ENCODE measurements at places on chromosomes 6 and 20.

GRCh38 chr6:154996841-154997311 is 1.8 kb downstream of the TIAM2 start:
- no peak for DNase-seq

DNA sequence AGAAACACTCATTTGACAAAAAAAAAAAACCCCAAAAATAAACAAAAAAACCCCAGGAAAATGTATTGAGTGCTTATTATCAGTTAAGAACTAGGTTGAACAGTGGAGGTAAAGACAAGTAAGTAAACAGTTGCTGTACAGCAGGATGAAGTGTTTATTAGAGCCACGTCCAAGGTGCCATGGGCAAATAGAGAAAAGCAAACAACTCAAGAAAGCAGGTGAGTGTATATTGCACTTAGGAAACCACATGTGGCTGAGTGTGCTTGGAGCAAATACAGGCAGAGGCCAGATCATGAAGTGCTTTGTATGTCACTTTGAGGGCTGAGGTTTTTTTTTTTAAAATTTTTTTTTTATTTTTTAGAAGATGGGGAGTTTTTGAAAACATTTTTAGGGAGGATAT is 98.3 kb downstream of the MACROD2 start:
- DNase-seq: no peak

DNA sequence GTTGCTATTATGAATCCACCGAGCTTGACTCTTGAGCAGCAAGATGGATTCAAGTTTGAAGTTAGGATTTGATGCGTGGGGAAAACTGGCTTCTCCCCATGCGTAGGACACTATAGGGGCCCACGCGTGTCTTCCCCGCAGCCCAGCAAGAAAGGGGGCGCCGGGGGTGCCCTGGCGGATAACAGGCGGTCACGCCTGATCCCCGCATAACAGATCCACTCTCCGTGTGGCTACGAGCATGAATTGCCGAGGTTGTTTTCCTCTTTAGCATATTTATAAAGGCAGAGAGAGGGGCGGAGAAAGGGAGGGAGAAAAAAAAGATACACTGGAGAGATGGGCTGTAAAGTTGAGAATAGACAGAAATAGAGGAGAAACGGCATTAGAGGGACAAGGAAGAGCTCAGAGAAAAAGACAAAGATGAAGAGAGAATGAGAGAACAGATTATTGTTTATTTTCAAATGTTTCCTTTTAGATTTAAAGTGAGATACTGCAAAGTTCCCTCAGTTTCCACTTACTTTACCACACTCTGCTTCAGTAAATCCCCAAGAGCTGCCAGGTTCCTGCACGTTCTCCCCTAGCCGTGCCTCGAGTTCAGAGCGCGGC is 32.0 kb downstream of the TFAP2A start:
- no peak for DNase-seq

DNA sequence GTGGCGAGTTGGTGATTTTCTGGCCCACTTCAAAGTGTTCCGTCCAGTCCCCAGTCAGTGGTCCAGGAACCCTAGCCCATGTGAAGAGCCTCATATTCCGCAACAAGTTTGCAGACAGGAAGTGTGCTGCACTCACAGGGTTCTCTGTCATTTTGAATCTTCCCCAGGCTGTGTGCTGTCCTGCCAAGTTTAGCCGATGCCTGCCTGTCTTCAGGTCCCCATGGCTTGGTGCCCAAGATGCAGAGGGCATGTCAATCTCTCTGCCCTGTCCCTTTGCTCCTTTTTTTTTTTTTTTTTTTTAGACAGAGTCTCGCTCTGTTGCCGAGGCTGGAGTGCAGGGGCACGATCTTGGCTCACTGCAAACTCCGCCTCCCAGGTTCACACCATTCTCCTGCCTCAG is 69.9 kb upstream of the ATXN1 start:
- no peak for DNase-seq

DNA sequence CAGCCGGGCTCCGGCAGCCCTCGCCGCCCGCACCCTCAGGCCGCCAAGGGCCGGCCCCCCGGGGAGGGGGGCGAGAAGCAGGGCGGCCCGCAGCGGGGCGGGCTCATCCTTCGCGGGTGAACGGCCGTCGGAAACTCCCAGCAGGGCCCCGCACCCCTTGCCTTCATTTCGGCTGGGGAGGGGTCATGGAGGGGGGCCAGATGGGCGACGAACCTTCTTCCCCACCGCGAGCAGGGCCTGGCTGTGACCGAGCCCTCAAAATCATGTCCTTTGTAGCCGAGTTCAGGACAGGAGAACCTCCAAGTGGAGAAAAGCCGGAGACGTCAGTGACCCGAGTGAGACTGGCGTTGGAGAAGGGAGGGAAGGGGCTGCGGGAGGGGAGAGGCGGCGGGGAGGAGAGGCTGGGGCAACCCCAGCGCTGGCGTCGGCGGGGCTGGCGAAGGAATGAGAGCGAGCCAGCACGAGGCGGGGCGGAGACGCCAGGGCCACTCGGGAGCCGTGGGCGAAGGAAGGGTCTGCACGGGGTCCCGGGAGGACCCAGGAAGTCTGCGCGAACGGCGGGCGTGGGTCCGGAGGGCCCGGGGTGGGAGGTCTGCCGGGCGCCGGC is 571 bp upstream of the FOXC1 start:
- peak; percentile 26 for DNase-seq
